ENCODE measurements at places on chromosomes 7 and 10.

DNA sequence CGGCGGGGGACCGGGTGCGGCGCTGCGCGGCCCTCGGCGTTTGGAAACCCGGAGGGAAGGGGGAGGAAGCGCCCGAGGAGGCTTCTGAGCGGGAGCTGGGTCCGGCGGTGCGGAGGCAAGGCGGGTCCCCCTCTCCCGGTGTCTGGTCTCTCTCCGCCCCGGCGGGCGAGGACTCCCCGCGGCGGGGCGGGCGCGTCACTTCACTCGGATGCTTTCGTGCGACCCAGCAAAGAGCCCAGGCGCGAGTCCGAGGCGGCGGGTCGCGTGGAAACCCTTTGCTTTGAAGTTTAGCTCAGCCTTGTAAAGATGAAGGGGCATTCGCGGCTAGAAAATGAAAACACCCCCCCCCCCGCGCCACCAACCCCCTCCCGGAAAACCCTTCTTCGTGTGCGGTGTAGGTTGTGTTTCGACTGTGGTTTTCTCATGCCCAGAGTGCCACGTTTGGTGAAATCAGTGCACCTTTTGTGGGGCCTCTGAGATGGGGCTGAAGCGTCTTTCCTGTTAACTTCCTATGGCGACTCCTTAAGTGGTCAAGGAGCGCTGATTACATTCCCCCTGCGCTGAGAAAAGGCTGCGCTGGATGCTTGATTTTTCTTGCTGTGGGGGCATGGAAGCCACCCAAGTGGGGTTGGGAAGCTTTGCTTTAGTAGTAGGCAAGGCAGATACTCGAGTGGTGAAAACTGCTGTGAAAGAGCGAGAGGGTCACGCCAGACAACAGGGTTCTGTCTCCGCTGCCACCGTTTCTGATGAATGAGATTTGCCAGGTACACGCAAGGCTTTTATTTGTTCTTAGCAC lies 876 bp downstream of the GNAI1 start:
- DNase-seq, result no peak

DNA sequence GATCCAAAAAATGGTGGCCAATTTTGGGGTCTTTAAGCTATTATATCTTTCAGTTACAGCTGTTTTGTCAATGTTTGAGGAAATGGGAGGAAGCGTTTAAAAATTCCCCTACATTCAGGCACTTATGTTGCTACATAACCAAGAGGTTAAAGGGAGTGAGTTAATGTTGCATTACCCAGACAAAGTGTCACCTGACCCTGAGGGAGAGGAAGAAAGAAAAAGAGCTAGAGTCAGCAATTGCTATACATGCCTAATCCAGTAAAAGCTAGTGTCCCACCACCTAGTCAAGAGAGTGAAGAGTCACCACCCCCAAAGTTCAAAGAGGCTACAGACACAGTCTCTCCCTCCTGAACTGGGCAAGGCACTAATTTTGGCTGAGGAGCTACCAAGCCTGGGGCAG lies 69.5 kb upstream of the ZNF92 start:
- DNase-seq, result no peak

- DNase-seq, result no peak
Measured at GRCh38 chr10:54133203-54133602, 667.8 kb downstream of the PCDH15 start.

DNA sequence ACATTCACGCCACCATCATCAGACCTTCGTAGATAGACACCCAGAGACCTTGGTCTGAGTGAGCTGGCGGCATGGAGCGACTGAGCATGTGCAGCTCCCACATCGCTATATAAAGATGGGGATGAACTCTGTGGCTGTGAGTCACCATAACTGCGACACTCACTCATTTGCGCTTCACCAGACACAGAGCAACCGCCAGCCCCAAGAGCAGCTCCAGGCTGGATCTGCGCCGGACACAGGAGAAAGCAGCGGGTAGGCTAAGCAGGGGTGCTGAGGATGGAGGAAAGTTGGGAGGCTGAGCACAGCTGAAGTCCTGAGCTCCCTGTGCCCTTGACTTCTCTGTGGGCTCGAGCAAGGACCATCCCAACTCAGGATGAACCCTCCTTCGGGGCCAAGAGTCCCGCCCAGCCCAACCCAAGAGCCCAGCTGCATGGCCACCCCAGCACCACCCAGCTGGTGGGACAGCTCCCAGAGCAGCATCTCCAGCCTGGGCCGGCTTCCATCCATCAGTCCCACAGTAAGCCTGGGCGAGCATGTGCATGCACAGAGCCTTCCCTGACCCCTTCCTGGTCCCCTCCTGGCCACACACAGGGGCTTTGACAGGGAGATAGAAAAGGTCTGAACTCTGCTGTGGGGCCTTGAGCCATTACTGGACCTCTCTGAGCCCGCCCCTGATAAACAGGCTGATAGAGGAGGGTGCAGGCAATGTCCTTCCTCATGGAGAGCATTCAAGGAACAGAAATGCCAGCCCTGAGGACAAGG lies at the start of gene OPN4:
Gene OPN4 (plus strand): TSS at position 137 of the 762 bp plus-strand sequence. CDS start 237 bp downstream, at position 374.
- DNase-seq, result no peak

DNA sequence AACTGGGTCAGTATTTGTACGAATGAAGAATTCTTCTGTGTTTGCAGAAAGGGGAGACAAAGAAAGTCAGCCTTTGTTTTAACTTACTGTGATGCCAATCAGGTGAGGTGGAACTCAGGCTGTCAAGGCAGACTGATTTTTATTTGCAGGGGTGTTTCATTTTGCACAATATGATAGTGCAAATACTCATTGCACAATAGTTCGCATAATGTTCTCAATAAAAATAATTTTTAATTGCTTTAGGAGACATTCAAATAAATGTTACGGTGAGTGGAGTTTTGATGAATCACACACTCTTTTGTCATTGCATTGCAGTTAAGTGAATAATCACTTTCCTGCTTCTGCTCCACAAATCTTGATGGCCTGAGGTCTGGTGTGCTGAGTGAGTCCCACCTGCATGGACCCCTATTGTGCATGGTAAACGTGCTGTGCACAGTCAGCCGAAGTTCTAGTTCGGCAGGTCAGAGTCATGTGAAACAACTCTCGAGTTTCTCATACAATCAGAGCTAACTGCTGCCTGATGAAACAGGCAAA lies 141.3 kb upstream of the FZD8 start:
- no peak for DNase-seq

- no peak for DNase-seq
Measured at GRCh38 chr10:48627984-48628609, 23.2 kb upstream of the ARHGAP22 start.

- DNase-seq, result no peak
Measured at GRCh38 chr10:13018171-13018570, 16.7 kb upstream of the CCDC3 start.

DNA sequence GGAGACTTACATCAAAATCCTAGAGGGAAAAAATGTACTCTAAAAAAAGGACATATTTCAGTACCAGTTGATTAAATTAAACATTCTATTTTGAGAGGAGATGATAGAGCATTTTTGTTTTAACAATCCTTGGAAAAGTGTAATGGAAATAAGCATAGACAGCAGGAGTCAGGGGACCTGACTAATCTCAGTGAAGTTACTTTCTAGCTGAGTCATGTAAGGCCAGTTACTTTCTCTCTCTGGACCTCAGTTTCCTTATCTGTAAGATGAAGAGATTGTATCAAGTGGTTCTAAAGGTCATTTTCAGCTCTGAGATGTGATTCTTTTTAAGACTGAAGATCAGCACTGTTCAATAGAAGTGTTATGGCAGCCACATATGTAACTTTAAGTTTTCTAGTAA lies 44.1 kb downstream of the VTI1A start:
- DNase-seq, result no peak

- DNase-seq, result no peak
Measured at GRCh38 chr7:37333075-37333474, 115.6 kb downstream of the ELMO1 start.

- DNase-seq, result no peak
Measured at GRCh38 chr7:45082031-45082830, 6.5 kb downstream of the NACAD start.

- DNase-seq, result no peak
Measured at GRCh38 chr10:116026315-116026714, 246.7 kb downstream of the GFRA1 start.

GRCh38 chr10:114458955-114459354 lies 54.7 kb upstream of the AFAP1L2 start:
- no peak for DNase-seq

GRCh38 chr10:3652886-3653285 lies 132.1 kb downstream of the KLF6 start:
- DNase-seq, result no peak

DNA sequence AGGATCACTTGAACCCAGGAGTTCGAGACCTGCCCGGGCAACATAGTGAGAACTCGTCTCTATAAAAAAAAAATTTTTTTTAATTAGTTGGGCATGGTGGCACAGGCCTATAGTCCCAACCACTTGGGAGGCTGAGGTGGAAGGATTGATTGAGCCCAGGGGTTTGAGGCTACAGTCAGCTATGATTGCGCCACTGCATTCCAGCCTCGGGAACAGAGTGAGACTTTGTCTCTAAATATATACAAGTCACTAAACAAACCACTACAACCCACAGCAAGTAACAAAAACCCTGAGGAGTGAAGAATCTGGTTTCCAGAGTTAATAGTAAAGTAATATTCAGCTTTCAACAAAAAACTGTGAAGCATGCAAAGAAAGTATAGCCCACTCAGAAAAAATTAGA lies 32.7 kb upstream of the HHEX start:
- DNase-seq, result no peak

- DNase-seq, result peak; percentile 94
Measured at GRCh38 chr10:119207366-119207666, at the start of gene GRK5. Gene GRK5 (plus strand): TSS chr10:119207571. CDS start chr10:119207918, 347 bp downstream.

DNA sequence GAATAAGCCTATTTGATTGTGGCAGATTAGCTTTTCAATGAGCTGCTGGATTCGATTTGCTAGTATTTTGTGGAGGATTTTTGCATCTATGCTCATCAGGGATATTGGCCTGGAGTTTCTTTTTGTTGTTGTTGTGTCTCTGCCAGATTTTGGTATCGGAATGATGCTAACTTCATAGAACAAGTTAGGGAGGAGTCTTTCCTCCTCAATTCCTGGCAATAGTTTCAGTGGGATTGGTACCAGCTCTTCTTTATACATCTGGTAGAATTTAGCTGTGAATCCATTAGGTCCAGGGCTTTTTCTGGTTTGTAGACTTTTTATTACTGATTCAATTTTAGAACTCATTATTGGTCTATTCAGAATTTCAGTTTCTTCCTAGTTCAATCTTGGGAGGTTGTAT lies 43.4 kb upstream of the KLF14 start:
- no peak for DNase-seq

DNA sequence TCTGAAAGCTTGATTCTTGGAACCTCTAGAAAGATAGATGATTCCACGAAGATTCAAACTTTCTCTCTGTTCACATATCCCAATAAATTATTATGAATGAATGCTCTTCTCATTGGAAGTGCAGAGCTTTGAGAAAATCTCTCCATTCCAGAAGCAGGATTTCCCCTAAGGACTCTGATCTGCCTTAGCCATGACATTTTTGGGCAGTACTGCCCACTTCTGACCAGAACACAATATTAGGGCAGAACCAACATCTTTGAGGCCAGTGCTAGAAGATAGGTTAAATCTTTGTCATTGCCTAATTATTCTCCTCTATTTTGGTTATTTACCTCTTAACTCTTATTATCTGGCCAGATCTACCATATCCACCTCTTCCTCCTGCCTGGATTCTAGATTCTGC lies 49.9 kb downstream of the ARMC3 start:
- no peak for DNase-seq

All from effector memory CD4-positive, alpha-beta T cell (primary cell).